ENCODE measurements at places on chromosomes 7 and 10.

DNA sequence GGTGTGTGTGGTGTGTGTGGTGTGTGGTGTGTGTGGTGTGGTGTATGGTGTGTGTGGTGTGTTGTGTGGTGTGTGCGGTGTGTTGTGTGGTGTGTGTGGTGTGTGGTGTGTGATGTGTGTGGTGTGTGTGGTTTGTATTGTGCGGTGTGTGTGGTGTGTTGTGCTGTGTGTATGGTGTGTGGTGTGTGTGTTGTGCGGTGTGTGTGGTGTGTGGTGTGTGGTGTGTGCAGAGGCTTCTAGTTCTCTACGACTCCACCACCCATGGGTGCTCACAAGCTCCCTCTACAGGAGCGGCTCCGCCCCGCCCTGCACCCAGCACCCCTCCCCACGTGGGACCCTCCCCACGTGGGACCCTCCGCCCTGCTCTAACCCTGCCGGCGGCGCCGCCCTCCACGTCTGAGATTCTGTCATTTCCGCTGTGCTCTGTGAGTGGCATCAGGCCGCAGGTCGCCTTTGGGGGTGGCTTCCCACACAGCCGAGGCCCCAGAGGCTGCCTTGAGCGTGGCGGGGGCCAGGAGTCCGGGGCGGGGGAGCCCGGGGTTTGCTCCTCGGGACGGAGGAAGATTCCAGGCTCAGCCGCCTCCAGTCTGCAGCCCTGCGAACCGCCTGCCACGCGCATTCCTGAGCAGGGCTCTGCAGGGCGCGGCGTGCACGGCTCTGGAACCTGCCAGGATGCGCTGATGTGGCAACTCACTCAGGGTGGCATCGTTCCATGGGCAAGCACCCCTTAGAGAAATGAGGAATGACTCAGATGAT, 37.0 kb upstream of the DNAJB6 start:
- DNase-seq = no peak

GRCh38 chr7:77425101-77426051, 9.2 kb upstream of the GSAP start:
- no peak for DNase-seq

DNA sequence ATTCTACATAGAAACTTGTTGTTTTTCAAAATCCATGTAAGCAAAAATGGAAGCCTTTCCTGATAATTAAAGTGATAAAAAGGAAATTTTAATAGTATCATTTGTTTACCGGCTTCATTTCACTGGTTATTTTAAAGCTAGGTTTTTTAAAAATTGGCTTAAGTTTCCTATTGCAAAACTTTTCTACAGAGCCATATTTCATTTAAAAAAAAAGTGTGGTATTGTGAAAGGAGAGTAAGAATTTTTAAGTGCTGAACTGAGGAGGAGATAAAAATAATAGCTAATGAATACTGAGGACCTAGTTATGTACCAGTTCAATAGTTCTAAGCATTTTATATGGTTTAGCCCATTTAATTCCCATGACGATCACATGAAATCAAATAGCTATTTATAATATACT, 172.2 kb upstream of the COL1A2 start:
- no peak for DNase-seq

DNA sequence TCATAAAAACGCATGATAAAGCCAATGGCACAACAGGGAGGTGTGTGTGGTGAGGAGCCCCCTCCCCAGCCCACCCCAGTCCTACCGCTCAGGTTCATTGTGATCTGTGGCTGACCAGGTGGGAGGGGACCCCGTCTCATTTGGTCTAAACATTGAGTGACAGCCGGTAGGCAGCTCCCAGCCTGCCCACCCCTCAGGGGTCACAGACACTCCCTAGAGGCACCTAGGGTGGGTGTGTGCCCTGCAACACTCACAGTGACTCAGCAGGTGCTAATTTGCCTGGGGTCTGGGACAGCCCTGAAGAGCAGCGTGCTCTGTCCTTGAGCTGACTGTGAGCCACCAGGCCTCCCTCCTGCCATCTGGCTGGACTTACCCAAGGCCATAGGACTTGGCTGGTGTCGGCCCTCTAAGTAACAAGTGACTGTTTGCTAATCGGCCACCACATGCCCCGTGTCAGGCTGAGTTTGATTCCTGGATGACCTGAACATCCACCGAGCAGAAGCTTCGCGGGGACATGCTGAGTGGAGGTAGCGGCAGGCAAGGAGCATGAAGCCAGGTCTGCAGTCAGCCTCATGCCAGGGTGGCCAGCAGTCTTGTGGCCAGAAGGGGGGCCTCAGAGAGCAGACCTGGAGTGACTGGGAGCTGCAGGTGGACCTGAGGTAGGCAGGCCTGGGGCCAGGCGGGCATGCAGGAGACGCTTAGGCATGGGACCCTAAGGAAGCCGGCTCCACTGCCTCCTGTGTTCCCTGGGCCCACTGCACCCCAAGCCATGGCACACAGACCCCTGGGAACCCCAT, 282.3 kb upstream of the SHH start:
- no peak for DNase-seq

- DNase-seq = no peak
Measured at GRCh38 chr10:3588346-3588745, 196.7 kb downstream of the KLF6 start.

DNA sequence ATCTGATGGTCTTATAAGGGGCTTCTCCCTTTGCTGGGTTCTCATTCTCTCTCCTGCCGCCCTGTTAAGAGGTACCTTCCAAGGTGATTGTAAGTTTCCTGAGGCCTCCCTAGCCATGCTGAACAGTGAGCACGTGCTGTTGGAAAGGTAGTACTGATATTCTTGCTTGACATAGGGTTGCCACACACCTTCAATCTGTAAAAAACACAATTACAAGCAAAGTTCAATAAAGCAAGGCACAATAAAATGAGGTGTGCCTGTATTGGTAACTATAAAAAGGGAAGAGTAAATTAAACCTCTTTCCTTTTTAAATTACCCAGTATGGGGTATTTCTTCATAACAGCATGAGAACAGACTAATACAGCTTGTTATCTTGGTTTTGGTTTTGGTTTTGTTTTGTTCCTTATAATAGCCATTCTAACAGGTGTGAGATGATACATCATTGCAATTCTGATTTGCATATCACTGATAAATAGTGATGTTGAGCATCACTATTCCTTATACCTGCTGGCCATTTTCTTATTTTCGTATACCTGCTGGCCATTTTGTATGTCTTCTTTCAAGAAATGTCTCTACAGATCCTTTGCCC, 164.9 kb upstream of the TRIM24 start:
- no peak for DNase-seq

DNA sequence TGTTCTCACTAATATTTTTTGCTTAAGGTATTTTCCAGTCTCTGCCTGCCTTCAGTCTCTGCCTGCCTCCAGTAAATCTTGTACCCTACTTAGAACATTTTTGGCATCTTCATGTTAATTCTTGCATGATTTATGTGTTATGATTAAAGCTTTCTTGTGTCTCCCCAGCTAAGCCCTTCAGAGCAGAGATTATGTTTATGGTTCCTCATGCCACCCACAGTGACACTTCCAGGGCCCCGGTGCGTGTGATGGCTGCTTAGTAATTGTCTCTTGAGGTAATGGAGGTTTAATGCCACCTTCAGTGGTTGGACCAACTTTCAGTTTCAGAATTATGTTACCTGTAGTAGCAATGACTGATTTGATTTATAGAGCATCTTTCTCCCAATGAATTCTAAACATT, 70.6 kb upstream of the MET start:
- no peak for DNase-seq

- DNase-seq = no peak
Measured at GRCh38 chr7:685540-685939, 41.0 kb upstream of the DNAAF5 start.

DNA sequence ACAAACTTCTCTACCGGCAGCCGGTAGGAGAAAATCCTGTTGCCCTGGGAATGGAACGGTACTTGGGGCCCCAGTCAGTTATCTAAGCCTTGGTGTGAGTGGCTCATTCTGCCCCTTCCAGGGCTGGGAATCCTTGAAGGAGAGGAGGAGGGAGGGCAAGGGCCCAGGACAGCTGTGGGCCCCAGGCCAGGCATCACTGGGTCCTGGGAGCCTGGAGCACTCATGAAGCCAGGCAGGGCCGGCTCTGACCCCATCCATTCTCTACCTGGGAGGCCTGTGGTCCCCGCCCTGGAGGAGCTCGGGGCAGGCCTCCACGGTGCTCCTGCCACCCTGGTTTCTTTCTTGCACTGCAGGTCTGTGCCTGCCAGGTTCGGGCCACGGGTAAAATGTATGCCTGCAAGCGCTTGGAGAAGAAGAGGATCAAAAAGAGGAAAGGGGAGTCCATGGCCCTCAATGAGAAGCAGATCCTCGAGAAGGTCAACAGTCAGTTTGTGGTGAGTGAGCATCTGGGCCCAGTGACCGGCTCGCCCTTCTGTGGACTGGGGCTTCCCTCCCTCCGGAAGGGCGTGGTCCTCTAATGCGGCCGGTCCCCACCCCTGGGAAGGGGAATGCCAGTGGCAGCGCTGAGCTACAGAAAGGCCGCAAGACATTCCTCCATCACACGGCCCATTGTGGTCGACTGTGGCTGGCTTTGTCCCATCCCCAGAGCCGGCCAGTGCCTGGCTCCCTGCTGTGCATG, 111.3 kb downstream of the RGS10 start:
- no peak for DNase-seq

- DNase-seq = no peak
Measured at GRCh38 chr7:55939514-55940123, 12.1 kb upstream of the MRPS17 start.

- peak; percentile 39 for DNase-seq
Measured at GRCh38 chr7:99997545-99998137, 17.8 kb upstream of the ZKSCAN1 start.

- no peak for DNase-seq
Measured at GRCh38 chr7:128915271-128915819, 4.8 kb upstream of the KCP start.

- no peak for DNase-seq
Measured at GRCh38 chr7:31640381-31640780, 46.6 kb upstream of the PPP1R17 start.

GRCh38 chr7:45646996-45647825, 73.0 kb downstream of the ADCY1 start:
- DNase-seq = no peak

DNA sequence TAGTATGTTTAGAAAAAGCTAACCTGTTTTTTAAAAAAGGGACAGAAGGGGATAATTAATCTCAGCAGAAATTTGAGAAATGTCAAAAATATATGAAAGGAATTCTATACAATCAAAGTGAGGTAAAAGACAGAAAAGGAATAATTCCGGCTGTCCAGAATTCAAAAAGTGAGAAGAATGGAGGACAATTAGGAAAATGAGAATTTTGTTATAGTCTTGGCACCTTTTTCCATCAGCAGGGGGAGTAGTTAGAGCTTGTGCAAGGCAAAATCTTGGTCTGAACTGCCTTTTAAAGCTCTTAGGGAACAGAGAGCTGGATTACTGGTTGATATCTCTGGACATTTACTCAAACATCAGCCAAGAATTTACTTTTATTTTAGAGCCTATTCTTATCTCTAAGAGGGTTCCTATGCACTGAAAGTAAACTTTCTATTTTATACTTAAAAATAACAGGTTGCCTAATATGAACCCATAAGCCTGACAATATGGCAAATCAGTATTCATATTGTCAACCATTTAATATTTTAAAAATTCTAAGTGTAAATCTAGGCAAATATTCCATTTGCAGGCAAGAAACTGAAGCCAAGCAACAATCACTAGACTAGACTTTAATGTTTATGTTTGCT, 185.6 kb downstream of the ANK3 start:
- DNase-seq = no peak

- no peak for DNase-seq
Measured at GRCh38 chr7:91266067-91266688, 1.9 kb downstream of the FZD1 start.

GRCh38 chr10:6995341-6995740, 415.3 kb upstream of the PRKCQ start:
- DNase-seq = no peak

GRCh38 chr10:132783940-132784865, 1.7 kb downstream of the NKX6-2 start:
- no peak for DNase-seq

- DNase-seq = no peak
Measured at GRCh38 chr10:119241066-119241465, 33.7 kb downstream of the GRK5 start.

GRCh38 chr7:40733114-40733513, 598.3 kb downstream of the SUGCT start:
- no peak for DNase-seq

GRCh38 chr10:101217044-101217425, 12.2 kb downstream of the LBX1 start:
- no peak for DNase-seq

GRCh38 chr10:131748831-131749766, 151.7 kb upstream of the PPP2R2D start:
- DNase-seq = no peak

GRCh38 chr7:90326500-90326899, 5.4 kb upstream of the FAM237B start:
- DNase-seq = no peak

Measured in stimulated activated CD4-positive, alpha-beta T cell treated with anti-CD3 and anti-CD28 coated beads, Interleukin-1b, Interleukin-23, amount 100 ng/mL, for 1 hour (primary cell).